NCI-H1105 (cell line): ENCODE measurements at places on chromosomes 2 and 18.

- no peak for DNase-seq
Observed at GRCh38 chr18:77316008-77316407, 66.4 kb downstream of the GALR1 start.

DNA sequence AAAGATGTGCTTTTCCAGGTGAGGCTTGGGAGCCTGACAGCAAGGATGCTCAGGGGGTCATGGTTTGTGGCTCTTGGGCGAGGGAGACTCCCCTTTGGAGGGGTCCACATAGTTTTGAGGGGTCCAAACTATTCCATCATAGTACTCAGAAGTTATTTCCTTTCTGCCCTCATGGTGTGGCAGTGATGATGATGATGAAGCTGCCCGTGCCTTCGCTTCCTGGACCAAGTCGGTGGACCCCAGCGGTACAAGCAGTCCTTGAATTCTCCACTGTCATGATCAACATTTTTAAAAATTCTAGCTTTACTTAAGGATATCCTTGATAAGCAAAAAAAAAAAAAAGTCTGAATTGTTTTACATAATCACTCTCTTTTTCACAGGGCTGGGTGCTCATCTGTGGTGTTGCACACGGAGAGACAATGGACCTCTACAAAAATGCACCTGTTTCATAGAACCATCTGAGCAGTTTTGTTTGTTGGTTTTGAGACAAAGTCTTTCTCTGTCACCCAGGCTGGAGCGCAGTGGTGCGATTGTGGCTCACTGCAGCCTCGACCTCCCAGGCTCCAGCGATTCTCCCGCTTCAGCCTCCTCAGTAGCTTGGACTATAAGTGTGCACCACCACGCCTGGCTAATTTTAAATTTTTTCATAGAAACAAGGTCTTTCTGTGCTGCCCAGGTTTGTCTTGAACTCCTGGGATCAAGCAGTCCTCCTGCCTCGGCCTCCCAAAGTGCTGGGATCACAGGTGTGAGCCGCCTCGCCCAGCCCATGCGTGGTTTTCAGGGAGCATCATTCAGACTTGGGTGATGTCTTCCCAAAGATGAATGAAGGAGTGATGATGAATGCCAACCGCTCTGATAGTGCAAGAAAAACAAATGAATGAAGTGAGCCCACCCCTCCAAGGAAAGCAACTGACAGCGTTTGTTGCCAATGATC lies 271.4 kb upstream of the HDAC4 start:
- no peak for DNase-seq

DNA sequence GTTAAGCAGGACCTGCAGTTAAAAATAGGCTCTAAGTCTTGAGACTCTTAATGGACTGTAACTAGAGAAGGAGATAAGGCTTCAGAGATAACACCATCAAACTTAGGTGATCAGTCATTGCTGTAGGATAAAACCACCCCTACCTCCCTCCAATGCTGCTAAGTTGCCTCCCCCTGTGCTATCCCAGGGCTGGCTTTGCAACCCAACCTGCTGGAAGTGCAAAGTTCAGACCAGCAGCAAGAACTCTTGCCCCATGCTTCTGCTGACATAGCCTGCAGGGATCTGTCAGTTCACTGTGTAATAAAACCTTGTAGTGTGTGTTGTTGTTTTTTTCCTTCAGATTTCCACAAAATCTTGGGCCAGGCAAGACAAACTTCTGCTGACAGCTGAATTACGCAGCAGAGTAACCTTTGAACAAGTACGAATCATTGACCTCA lies 57.4 kb upstream of the EPB41L3 start:
- DNase-seq: no peak

GRCh38 chr2:197514754-197515153 lies 1.1 kb upstream of the MOB4 start:
- DNase-seq: no peak

DNA sequence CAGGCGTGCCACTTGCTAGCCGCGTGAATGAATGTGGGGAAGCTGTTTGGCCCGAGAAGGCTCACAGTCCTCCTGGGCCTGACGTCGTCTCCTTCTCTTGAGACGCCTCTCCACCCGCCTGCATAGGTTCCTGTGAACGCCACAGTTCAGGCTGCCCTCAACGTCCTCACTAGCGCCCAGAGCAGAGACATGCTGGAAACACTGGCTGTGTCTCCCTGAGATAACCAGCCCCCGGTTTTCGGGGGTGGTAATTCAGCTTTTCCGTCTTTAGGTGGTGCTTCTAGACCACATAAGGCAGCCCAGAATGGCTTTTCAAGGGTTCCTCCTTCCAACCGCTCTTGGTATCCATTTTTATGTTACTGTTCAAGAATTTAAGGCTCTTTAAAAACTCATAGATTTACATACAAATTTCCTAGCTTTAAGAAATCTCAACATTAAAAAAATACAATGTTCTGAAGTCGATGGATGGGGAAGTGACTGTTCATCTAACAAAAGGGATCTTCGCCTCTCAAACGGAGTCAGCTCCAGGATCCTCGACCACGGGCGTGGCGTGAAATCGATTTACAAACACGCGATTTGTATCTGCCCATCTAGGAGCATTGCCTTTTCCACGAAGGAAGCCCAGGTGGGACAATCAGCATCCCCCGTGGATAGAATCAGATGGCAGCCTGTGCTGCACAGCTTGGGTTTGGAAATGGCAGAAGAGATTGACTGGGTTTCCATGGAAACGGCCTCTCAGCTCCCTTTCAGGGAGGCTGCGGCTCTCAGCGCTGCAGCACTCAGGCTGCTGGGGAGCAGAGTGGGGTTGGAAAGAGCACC lies 110.6 kb upstream of the PXDN start:
- peak; percentile 86 for DNase-seq

GRCh38 chr2:160913323-160913722 lies 246.9 kb upstream of the TANK start:
- DNase-seq: no peak

- DNase-seq: no peak
Observed at GRCh38 chr2:15306706-15307105, 254.4 kb downstream of the NBAS start.

DNA sequence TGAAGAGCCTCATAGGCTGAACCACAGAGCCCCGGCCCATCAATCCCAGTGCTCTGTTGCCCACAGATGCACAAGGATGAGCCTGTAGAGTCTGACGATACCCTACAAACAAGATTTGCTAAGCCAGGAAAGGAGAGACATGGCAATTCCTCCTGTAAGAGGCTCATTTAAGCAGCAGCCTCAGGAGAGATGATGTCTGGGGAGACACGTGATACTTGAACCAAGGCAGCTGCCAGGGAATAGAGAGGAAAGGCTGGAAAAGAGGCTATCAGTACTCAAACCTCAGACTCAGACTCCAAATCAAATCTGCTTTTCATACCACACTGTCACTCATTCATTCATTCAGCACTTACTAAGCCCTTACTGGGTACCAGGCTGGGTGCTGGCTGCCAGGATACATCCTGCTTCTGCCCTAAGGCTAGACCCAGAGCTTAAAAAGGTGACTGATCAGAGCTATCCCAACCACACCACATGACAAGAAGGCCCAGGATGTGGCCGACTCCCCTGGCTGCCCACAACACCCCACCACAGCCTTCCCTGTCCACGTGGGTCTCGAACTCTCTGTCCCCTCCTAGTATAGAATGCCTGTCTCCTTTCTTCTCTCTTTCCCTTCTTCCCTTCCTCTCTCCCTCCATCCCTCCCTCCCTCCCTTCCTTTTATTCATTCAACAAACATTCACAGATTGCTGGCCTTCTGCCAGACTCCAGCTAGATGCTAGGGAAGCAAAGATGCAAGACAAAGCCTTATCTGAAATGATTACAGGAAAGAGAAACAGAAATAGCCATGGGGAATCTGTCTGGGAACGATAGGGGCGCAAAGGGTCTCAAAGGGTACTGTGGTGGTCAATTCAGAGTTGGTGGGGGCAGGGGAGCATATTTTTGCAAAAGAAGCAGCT lies 23.4 kb upstream of the KCNK3 start:
- no peak for DNase-seq

DNA sequence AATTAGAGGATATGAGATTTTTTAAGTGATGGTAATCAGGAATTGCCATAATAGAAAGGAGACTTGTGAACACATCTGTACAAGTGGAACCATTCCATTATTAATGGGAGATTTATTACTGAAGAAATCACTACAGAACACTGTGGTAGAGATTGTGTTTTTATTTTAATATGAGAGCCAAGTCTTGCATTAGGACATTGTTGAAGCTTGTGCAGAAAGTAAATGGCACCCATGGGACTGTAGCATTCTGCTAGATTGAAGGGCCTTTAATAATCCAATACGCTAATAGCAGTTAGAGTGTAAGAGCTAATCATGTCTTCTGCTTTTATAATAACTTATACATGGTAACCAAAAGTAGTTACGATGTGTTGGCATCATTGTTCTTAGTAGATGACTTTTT lies 83.6 kb downstream of the VRK2 start:
- no peak for DNase-seq

- no peak for DNase-seq
Observed at GRCh38 chr18:58446391-58447060, 182.4 kb downstream of the ALPK2 start.

DNA sequence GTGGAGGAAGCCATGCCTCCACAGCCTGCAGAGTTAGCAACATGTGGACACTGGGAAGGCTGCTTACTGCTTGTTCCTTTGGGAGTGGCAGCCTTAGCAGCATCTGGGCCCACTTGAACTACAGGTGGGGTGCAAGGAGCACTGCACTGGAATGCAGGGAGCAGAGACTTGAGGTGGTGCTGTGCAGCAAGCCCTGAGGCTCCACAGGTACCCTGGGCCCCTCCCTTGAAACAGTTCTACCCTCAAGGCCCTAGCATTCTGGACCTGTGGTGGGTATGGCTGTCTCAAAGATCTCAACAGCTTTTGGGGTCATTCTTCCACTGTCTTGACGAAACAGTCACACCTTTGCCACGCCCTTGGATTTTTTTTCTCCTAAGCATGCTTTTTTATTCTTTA lies 13.5 kb downstream of the UBR3 start:
- no peak for DNase-seq

DNA sequence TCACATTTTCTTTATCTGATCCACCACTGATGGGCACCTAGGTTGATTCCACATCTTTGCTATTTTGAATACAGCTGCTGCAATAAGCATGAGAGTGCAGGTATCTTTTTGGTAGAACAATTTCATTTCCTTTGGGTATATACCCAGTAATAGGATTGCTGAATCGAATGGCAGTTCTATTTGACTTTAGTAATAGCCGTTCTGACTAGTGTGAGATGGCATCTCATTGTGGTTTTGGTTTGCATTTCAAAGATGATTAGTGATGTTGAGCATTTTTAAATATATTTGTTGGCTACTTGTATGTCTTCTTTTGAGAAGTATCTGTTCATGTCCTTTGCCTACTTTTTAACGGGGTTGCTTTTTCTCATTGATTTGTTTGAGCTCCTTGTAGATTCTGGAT lies 72.3 kb downstream of the CCDC138 start:
- DNase-seq: no peak

GRCh38 chr2:68767031-68767961 lies 32.7 kb downstream of the ARHGAP25 start:
- no peak for DNase-seq

DNA sequence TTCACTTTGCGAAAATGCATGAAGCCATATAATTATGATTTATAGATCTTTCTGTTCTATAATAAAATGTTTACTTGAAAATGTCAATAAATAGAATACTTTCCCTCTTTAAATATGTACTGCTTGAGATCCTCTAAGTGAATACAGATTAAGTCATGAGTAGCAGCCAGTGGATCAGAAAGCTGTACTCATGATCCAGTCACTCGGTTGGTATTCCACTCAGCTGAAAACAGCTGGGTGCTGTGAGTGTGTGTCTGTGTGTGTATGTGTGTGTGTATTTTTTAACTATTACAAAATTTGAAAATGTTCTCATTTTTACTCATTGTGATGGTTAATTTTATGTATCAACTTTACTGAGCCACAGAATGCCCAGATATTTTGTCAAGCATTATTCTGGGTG lies 141.6 kb upstream of the CYP26B1 start:
- no peak for DNase-seq

GRCh38 chr18:76801567-76802505 lies 20.5 kb upstream of the ZNF236 start:
- DNase-seq: peak; percentile 24

DNA sequence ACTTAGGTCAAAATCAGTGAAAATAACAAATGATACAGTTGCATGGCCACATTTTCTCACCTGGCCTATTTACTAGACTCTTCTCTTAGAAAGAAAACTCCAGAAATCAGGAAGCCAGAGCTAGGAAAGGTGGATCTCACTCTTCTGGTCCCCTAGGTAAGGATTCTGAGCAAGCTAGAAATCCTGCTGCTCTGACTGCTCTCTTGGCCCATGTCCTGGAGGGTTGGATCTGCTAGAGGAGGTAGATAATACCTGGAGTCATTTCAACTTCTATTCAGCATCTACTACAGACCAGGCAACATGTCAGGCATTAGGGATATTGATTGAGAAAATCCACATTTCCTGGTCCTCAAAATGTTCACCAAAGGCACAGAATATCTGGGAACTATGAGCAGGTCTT lies 34.9 kb downstream of the AKAIN1 start:
- DNase-seq: no peak

GRCh38 chr2:202099515-202099914 lies 26.5 kb downstream of the KIAA2012 start:
- DNase-seq: no peak

- DNase-seq: no peak
Observed at GRCh38 chr2:3840611-3841155, 137.3 kb downstream of the DCDC2C start.

DNA sequence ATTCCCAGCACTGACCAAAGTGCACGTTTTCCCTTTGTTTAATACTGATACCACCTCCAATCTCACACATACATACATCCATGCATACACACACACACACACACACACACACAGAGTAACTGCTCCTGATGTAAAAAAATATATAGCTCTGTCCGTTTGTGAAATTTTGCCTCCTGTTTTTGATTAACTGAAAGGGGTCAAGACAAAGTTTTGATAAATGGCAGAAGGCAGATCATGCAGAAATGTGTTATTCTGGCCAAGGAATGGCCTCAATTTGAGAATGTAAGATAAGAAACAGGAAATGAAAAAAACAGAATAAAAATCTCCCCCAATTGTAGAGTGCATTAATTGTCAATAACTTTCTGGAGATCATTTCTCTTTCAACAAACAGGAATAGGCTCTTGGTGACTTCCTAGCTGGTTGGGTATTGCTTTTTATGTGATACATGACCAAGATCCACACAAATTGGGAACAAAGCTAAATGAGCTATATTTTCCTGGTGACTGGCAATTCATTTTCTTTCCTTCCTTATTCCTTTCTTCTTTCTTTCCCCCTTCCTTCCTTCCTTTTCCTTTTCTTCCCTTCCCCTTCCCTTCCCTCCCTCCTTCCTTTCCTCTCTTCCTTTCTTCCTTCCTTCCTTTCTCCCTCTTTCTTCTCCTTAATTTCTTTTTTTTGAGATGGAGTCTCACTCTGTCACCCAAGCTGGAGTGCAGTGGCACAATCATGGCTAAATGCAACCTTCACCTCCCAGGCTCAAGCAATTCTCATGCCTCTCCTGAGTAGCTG lies 88.9 kb upstream of the PMAIP1 start:
- no peak for DNase-seq

- no peak for DNase-seq
Observed at GRCh38 chr18:48735080-48735676, 196.3 kb downstream of the CTIF start.
